ENCODE measurements at places on chromosomes 16 and 17.

DNA sequence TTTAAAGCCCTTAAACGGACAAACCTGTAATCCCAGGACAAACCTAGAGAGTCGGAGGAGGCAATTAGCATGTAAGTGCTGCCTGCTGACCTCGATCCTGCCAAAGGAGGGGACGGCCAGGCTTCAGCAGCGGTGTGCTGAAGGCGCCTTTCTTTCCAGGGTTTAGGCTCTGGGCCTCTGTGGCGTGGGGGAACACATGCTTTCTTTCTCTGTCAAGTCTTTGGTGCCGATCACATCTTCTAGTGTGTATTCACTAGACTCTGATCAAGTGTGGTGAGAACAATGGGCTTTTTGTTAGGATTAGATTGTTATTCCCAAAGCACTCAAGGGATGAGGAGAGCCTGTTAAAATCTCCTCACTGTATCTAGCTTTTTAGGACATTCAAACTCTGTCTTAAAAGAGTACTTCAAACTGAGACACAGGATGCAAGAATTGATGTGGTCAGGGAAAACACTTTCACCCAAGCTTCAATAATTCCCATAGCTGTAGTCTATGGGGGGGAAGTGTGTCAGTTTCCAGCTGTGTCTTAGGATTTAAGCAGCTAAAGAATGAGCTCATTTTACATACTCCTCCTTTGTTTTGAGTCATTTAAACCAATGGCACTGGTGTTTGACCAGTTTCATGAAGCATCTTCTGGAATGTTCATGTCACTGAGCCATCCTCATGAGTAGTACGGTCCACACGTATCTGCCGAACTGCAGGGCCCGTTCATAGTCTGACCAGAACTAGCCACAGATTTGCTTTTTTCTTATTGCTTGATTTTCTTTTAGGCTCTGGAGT is 51.2 kb downstream of the RPA1 start:
- DNase-seq: no peak

- DNase-seq: no peak
These were observed 49.5 kb upstream of the CMIP start for GRCh38 chr16:81394966-81395655.

DNA sequence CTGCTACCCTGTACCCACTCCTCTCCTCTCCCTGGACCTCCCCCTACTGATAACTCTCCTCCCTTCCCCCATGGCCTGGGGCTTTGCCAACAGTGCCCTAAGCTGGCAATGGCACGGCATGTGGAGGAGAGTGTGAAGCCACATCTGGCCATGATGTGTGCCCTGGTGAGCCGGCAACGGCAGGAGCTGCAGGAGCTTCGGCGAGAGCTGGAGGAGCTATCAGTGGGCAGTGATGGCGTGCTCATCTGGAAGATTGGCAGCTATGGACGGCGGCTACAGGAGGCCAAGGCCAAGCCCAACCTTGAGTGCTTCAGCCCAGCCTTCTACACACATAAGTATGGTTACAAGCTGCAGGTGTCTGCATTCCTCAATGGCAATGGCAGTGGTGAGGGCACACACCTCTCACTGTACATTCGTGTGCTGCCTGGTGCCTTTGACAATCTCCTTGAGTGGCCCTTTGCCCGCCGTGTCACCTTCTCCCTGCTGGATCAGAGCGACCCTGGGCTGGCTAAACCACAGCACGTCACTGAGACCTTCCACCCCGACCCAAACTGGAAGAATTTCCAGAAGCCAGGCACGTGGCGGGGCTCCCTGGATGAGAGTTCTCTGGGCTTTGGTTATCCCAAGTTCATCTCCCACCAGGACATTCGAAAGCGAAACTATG is 5.2 kb downstream of the TRAF4 start:
- DNase-seq: no peak

- DNase-seq: no peak
These were observed 227.9 kb downstream of the MAF start for GRCh38 chr16:79372503-79373184.

GRCh38 chr17:32256701-32257019 is 9.0 kb upstream of the RHBDL3 start:
- DNase-seq: no peak

- peak; percentile 24 for DNase-seq
These were observed 21.4 kb downstream of the ZC3H18 start for GRCh38 chr16:88591577-88592021.

- DNase-seq: no peak
These were observed 16.0 kb downstream of the ARHGAP17 start for GRCh38 chr16:24999088-24999670.

DNA sequence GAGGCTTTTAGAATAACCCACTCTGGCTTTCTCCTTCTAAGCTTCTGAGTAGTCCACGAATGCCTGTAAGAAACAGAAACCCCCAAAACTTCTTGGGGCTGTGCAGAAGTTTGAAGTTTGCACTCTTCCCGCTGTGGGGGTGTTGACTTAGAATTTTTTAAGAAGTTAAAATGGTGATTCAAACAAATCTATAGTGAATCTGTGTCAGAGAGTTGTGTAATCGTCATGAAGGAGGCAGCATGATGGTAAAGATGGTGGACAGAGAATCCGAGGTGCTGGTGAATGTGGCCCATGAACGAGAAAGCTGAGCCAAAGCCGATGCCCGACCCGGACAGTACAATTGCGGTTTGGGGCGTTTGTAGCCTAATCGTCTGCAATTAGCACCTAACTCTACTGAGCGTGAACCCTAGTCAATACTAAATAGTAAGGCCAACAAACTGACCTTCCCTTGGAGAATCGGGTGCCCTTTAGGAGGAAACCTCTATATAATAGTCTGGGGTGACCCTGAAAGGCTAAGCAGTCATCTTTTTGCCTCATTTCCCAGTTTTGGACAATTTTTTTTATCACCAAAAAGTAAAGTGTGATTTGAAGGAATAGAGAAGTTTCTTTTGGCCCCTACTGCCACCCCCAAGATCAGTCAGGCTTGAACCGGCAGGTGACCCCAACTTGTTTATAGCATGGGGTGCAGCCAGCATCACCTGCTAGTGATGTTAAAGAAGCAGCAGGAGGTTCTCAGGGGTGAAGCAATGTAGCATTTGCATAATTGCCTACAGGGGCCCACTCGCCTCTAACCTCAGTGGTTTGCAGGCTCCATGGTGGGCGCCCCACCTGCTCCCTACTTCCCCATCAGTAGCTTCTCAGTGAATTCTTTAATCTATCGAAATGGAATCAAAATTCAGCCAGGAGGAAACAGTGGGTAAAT is 11.2 kb downstream of the IRF8 start:
- DNase-seq: no peak

- no peak for DNase-seq
These were observed 177.2 kb downstream of the FOXL1 start for GRCh38 chr16:86755571-86756006.

DNA sequence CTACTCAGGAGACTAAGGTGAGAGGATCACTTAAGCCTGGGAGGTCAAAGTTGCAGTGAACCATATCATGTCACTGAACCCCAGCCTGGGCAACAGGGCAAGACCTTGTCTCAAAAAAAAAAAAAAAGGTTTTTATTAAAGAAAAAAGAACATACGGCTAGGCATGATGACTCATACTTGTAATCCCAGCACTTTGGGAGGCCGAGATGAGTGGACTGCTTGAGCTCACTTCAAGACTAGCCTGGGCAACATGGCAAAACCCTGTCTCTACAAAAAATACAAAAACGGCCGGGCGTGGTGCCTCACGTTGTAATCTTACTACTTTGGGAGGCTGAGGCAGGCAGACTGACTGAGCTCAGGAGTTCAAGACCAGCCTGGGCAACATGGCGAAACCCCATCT is 38.4 kb downstream of the RANBP10 start:
- DNase-seq: no peak

GRCh38 chr16:67034487-67034886 is 5.5 kb downstream of the CBFB start:
- no peak for DNase-seq

Data from activated CD4-positive, CD25-positive, alpha-beta regulatory T cell (primary cell).